ENCODE measurements at places on chromosomes 2 and 18.
A peak's percentile ranks its signal among the peaks of the same experiment; 100 is the strongest.

DNA sequence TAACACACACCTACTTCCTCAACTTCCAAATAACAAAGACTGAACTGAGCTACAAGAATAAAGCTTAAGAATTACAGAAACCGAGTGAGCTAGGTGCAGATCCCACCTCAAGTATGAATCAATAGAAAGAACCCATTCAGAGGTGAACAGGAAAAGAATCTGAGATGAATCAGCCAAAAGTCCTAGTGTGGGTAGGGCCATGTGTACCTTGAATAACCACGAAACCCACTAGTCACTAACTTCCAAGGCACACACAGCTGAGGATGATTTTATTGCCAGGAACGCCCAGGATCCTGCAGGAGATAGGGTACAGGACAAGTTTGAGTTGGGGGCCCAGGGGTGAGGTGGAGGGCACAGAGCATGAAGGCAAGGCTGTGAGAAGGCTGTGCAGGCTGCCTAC, 99.7 kb upstream of the REG3A start:
- DNase-seq = no peak

GRCh38 chr2:166485558-166486178, 8.4 kb downstream of the SCN7A start:
- DNase-seq = no peak

- DNase-seq = no peak
Measured at GRCh38 chr18:6482198-6482977, 67.7 kb upstream of the L3MBTL4 start.

- no peak for DNase-seq
Measured at GRCh38 chr18:45046228-45046627, 365.5 kb downstream of the SETBP1 start.

DNA sequence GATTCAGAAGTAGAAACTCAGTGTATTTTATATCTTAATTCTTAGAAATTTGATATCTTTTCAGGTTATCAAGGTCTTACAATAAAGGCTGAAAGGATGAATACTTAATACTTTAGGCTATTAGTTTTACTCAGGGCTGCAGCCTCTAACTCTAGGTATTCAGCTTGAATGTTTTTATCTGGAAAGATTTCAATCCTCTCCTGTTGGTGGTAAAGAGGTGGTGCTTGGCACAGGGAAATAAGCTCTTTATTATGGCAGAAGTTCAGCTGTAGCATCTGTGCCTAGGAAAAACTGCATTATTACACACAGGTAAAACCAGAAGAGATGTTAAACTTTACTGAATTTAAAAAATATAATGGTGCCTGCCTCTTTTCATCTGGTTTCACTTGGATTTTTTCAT, 11.1 kb downstream of the ACVR2A start:
- no peak for DNase-seq

DNA sequence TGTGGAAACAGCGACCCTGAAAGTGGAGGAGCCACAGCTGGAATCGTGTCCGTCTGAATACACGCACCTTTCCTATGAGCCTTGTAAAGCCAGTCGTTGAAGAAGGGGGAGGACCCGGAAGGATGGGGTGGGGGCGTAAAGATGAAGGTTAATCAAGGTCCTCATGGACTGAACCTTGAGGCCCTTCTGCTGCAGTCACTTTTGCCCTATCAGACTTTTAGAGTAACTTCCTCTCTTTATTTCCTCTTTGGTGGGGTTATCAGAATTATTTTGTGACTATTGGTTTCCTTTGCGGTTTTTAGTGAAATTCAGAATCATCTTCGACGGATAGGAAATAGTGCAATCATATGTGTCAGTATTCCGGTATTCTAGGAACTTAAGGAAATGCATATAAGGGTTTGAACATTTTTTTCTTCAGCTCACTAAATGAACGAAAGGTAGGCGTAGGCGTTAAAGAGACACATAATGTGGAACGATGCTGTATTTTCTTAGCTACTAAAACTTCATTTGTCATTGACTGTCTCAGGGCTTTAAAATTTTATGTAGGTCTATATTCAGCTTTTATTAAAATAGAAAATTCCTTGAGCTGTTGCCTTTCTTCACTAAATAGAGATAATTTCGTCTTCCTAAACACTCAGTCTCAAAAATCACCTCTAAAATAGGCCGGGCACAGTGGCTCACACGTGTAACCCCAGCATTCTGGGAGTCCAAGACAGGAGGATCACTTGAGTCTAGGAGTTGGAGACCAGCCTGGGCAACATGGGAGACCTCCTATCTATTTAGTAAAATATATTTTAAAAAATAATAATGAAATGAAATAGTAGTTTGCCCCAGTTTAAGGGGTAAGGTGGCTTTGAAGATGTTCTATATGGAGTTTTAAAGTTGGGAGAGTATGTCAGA, 1.4 kb upstream of the YES1 start:
- peak; percentile 86 for DNase-seq

- no peak for DNase-seq
Measured at GRCh38 chr2:163319006-163319405, 416.8 kb downstream of the FIGN start.

GRCh38 chr2:112904883-112905282, 6.1 kb upstream of the IL37 start:
- no peak for DNase-seq

DNA sequence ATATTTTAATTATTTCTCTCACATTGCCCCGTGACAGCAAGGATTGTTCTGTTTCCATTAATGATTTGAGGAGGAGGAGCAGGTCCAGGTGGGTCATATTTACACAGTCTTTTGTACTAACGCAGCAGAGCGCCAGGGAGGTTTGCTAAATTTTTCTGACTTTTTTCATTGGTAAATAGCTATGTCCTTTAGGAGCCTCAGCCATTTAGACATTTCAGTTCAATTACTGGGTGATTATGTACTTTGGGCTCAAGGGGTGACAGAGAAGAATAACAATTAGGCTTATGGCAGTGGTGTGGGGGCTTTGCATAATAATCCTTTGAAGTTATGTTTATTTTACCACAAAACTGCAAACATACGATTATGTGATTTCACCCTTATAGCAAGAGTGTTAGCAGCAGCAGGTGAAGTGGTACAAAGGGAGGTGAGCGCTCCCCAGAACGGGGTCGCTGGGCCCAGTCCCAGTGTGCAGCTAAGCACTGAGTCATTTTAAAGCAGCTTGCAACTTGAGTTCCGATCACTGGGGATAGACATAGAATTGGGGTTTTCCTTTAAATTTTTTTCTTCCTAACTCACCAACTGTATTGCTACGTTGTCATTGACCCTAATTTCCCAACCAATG, 80.3 kb downstream of the TSHZ1 start:
- no peak for DNase-seq

GRCh38 chr2:84033347-84033974, 425.6 kb downstream of the SUCLG1 start:
- no peak for DNase-seq

DNA sequence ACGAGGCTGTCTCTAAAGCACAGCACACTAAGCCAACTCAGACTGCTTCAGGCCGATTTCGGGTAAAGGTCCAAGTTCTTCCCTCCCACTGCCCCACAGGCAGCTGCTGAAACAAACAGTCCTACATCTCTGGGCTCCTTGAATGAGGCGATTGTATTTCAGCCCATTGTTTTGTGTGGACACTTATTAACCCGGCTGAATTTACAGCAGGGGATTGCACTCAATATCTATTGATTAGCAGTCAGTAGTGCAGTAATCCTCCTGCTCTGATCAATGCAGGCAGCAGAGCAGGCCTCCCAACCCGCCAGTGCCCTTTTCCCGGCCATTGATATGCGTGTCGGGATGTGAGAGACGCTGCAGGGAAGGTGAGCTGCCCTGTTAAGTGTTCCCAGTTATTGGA, 330.1 kb downstream of the CMPK2 start:
- DNase-seq = no peak

All from activated CD8-positive, alpha-beta memory T cell treated with anti-CD3 and anti-CD28 coated beads for 24 hours (primary cell).